NCI-H2171 treated with DMSO at 0.1 percent for 48 hours (cell line): ENCODE measurements at places on chromosomes 5 and 9.

DNA sequence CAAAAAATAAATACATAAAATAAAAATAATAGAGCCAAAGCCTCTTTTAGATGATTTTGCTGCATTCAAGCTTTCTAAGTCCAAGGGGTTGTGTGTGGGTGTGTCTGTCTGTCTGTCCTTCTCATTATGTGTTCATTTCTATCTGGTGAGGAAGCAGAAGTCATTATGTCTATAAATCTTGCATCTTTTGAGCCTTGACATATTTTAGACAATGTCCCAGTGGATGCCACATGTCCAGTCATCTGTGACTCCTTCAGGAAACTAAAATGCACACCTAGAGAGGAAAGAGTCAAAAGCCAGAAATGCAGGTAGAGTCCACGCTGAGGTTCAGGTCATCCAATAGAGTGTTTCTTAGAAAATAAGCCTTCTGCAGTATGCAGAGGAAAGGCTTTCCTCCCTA is 80.9 kb downstream of the GALNT10 start:
- DNase-seq, result no peak

DNA sequence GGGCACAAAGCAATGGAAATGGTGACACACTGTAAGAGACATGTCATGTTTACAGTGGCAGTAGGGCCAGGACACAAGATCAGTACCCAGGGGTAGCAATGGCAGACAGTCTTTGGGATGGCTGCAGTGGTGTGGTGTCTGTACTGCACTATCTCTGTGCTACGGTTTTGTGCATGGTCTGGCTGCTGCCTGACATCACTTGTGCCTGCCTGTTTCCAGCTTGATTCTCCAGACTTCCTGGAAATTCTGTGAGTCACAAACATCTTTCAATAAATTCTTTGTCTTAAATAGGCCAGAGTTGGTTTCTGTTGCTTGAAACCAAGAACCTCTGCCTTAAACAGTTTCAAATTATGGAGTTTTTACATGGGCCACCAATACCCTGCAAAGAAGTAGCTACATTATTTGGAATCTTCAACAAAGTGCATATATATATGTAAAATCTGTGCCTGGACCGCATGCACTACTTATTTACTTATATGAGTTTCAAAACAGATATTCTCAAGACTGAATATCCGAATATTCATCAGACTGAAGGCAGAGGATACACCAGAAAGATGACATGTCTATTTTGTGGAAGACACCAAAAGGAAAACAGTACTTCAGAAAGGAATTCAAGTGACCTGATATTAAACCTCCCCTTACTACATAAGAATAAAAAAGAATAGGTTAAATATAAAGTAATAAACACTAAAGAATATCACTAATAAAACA is 188.1 kb downstream of the RFX3 start:
- no peak for DNase-seq

- peak; percentile 65 for DNase-seq
These were observed 30.7 kb downstream of the EXOC3 start for GRCh38 chr5:473551-474192.

GRCh38 chr9:113569472-113570060 is 106.0 kb downstream of the RGS3 start:
- no peak for DNase-seq

GRCh38 chr9:90552317-90552716 is 90.3 kb downstream of the DIRAS2 start:
- DNase-seq, result no peak

GRCh38 chr9:13705918-13706317 is 426.4 kb upstream of the MPDZ start:
- DNase-seq, result peak; percentile 80

- no peak for DNase-seq
These were observed 31.8 kb upstream of the C7 start for GRCh38 chr5:40877371-40877988.

GRCh38 chr9:89006996-89007967 is 16.0 kb downstream of the S1PR3 start:
- no peak for DNase-seq

DNA sequence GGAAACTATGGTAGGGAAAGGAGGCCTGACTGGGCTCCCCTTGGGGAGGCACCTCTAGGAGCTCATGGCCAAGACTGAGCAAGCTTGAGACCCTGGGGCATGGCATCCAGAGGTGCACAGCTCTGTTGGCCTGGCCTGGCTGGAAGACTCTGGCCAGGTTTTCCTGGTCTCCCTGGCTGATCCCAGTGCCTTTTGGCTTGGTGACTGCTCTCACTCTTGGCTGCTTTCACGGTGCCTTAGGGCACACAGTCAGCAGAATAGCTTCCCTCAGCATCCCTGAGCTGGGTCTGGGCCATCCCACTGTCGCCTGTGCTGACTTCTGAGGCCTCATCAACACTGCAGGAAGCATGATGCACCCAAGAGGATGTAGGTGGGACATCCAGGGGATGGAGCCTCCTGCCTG is 13.4 kb upstream of the DELE1 start:
- no peak for DNase-seq

- DNase-seq, result no peak
These were observed 29.5 kb downstream of the GNAQ start for GRCh38 chr9:78001946-78002731.

GRCh38 chr5:32027093-32027716 is 146.9 kb downstream of the GOLPH3 start:
- no peak for DNase-seq

- DNase-seq, result no peak
These were observed 15.0 kb upstream of the PIP5K1B start for GRCh38 chr9:68690088-68690487.

DNA sequence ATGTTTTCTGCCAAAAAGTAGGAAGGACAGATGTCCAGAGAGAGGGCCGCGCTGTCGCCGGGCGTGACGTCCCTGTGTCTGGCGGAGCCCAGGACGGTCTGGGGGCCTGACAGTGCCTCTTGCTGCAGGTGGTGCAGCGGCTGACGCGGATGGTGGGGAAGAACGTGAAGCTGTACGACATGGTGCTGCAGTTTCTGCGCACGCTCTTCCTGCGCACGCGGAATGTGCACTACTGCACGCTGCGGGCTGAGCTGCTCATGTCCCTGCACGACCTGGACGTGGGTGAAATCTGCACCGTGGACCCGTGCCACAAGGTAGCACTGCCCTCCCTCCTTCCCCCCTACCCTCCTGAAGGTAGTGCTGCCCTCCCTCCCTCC is 7.8 kb downstream of the NELFB start:
- DNase-seq, result no peak

DNA sequence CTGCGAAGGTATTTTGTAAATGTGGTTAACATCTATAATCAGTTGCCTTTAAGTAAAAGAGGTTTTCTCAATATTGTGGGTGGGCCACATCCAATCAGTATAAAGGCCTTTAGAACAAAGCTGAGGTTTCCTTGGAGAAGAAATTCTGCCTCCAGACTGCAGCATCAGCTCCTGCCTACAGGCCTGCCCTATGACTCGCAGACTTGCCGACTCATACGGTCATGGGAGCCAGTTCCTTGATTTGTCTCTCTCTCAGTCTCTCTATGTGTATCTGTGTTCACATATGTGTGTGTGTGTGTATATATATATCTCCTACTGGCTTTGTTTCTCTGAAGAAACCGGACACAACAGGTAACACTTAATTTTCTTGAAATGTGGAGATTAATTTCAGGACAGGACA is 45.3 kb downstream of the SLC36A1 start:
- no peak for DNase-seq

DNA sequence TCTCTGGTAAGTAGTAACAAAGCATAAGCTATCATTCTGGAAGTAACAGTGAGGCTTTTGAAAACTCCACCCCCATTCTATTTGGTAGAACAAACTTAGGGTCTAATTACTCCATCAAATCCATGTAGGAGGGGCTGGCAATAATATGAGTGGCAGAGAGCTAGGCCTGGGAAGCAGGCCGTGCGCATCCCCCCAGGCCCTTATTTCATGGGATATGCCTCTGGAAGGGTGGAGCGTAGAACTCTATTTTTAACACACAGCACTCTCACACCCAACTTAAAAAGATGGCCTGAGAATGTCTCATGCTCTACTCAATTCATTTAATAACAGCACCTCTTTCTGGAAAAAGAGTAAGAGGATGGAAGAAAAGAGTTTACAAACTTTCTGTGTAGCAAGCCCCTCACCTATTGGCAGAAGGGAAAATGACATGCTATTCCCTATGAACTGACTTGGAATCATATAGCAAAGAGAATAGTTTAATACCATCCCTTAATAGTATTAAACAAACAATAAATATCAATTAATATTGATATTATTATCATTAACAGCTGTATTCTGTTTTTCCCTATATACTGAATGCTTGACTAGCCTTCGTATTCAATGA is 233.2 kb downstream of the KCTD16 start:
- no peak for DNase-seq

GRCh38 chr9:114250235-114250568 is 72.7 kb upstream of the ORM1 start:
- peak; percentile 85 for DNase-seq

DNA sequence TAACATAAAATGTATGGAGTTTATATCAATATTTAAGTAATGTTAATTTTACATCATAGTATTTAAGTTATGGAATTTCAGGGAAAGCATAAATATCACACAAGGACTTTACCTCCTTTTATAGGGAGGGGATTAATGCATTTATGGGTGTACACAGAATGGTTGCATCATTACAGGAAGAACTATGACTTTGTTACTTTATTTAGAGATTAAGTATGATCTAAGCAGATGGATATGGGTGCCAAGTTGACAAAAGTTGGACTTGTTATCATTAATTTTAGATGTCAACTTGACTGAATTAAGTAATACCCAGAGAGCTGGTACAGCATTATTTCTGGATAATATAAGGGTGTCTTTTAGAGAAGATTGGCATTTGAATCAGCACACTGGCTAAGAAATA is 160.5 kb upstream of the CDH10 start:
- no peak for DNase-seq
